ENCODE measurements at places on chromosomes 6 and 20.

DNA sequence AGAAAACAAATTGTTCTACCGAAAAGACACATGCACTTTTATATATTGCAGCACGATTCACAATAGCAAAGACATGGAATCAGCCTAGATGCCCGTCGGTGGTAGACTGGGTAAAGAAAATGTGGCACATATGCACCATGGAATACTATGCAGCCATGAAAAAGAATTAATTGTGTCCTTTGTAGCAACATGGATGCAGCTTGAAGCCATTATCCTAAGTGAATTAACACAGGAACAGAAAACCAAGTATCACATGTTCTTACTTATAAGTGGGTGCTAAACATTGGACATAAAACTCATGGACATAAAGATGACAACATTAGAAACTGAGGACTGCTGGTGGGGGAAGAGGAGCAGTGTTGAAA, 32.4 kb downstream of the RALGAPB start:
- DNase-seq: no peak

DNA sequence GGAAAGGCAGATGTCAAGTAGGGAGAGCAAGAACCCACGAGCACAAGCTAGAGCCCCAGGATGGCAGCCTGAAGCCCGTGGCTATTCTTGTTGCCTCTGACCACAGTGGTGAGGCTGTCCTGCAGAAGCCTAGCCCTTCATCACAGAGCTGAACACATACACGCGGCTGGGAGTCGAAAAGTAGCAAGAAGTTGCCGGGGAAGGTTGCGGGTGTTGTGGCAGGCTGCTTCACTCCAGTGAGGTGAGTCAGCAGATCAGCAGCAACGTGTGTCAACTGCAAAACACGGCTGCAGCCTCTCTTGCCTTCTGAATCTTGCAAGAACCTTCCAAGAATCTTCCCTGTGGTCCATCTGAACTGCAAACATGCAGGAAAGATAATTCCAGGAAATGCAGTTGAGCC, 10.6 kb upstream of the STX16 start:
- DNase-seq: no peak

GRCh38 chr6:146595972-146596731, 2.6 kb upstream of the ADGB start:
- DNase-seq: no peak

DNA sequence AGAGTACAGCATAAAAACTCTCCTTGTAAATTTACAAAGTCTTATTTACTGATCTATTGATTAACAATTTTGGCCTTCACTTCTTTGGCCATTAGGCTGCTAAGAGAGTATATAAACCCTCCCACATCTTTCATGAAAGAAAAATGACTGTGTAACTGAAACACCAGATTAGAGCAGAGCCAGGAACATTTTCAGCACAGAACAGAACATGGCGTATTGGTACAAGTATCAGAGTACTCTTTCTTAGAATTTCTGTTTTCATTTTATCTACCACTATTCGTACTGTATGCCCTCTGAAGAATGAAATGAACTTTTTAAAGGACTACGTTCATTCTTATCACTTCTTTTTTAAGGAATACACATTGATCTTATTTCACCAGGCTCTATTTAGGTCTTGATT, 550.2 kb downstream of the ADGRB3 start:
- DNase-seq: no peak

DNA sequence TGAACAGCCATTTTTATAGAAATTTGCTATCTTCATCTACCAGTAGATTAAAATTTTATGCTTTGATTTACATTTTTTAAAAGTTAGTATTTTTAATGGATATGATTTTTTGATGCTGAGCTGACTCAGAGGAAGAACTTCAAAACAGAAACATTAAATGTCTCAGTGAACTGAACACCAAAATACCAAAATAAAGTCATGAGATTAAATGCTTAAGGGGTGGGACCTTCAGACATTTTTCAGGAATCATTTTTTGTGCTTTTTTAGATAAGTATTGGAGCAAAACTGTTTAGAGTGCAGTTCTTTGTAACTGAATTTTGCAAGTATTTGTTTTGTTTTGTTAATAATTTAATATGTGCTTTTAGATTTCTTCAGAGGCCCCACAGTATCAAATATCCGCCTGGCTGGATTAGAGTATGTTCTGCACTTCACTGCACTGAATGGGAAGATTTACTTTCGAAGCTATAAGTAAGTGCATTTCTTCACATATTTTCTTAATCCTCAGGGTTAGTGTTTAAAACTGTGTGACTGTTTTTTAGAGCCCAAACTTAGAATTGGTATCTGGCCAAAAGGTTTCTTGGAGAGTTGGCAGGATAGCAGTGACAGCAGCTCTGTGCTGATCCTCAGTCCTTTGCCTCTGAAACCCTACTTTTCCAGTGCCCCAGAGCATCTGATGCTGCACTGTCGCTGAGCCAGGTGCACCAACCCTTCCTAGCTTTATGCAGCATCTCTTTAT, 33.7 kb downstream of the RPF2 start:
- DNase-seq: no peak

- DNase-seq: no peak
Measured at GRCh38 chr6:156021746-156022396, 566.2 kb upstream of the NOX3 start.

DNA sequence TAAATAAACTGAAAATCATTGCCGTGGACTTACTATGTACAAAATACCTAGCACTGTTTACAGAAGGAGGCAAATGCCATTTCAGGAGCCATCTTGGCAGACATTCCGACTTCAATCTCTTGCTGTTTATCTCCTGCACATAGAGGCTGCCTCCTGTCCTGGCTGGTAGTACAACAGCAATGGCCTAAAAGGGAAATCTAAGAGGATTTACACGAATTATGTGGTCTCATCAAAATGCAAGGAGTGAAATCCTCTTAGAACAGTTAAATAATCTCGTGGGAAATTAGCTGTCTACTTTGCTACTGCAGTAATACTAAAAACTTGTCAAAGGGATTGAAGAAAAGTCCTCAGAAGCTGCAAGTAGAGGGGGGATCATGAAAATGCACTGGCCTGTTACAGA, 82.2 kb upstream of the SLC2A12 start:
- DNase-seq: no peak

GRCh38 chr6:151247490-151247889, 7.7 kb downstream of the AKAP12 start:
- DNase-seq: no peak

GRCh38 chr6:100774681-100775080, 106.4 kb downstream of the ASCC3 start:
- no peak for DNase-seq

GRCh38 chr20:41185013-41185757, 47.8 kb downstream of the PLCG1 start:
- no peak for DNase-seq

- no peak for DNase-seq
Measured at GRCh38 chr6:80639181-80639629, 532.7 kb downstream of the BCKDHB start.

- DNase-seq: no peak
Measured at GRCh38 chr6:137552809-137553208, 58.6 kb upstream of the OLIG3 start.

- DNase-seq: no peak
Measured at GRCh38 chr20:25533920-25534700, 51.2 kb downstream of the NINL start.

DNA sequence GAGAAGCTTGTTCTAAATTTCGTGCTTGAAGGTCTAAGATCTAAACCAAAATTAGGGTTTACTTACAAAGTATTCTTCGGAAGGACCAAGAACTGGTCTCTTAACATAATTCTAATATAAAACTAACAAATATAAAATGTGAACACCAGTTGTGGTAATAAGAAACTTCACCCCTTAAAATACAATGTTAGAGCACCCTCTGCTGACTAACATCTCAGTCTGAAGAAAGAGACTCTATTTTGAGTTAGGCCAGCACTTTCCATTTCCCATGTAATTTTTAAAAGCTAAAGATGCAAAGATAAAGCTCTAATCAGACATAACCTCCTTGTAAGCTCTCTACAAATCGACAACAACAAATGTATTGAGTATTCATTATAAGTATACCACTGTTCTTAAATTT, 24.6 kb downstream of the ATG5 start:
- no peak for DNase-seq

DNA sequence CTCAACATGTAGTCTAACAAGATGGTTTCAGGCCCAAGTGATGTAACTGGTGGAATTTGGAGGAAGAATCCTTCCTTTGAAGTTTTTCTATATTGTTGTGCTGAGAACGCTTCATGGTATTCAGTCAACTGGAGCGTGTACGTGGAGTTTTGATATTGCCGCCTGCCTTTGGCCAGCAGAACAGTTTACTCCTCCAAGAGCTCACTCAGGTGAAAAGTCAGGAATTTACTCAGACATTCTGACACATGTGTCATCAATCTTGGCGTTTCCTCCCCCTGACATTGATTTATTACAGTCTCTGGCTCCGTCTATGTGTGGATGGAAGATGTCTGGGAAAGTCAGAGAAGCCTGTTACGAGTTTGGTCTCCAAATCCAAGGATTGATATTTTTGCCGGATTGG, 19.0 kb upstream of the TGM2 start:
- DNase-seq: no peak

DNA sequence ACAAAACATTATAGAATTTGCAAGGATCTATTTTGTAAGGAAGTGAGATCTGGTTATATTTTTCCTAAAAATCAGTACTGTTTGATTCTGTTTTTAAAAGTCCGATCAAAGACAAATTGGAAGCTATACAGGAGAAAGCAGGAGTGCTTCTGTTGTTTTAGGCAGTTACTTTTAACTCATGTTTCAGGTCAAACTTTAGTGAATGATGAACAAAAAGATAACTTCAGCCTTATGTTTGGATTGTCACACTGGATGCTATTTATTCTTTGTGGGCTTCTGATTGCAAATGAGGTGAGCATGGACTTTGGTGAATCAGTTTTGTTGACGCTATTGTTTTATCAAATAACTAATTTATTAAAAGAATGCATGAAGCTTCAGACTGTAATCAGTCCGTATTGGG, 228.7 kb upstream of the SLC35B3 start:
- no peak for DNase-seq

DNA sequence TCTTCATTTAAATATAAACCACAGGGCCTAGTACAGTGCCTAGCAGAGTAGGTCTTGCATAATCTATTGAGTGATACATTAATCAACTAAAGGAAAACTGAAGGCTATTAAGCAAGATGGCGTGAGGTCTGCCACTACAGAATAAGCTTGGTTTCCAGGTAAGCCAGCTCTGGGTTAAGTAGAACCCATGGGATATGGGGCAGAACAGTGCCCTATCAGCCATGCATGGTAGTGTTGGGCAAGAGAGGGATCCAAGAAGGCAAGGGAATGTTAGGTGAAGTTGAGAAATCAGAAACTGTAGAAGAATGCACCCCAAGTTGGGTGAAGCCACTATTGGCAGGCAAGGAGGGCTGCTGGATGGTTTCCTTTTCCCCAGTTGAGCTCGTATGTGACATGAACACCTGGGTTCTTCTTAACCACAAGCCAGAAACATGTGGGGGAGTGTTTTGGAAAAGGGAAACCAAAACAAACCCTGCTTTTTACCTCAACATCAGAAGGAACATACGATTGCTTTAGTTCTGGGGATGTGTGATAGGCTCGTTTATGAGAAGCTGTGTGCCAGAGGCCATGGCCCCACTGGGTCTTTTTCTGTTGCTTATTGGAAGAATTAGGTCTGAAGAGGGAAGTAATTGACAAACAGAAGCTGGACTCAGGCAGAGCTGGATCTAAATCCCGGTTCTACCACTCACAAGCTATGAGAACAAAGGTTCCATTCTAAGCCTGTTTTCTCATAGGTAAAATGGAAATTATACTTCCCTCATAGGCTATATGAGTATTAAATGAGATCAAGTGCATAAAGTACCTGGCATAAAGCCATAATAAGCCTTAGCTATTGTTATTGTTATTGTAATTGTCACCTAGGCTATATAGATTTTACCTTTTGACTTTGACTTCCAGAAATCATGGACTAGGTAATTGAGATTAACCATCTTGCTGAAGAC, 33.5 kb downstream of the NEDD9 start:
- DNase-seq: no peak

- no peak for DNase-seq
Measured at GRCh38 chr20:53149890-53150205, 177.7 kb downstream of the TSHZ2 start.

- no peak for DNase-seq
Measured at GRCh38 chr6:142518126-142518525, 216.3 kb downstream of the ADGRG6 start.

DNA sequence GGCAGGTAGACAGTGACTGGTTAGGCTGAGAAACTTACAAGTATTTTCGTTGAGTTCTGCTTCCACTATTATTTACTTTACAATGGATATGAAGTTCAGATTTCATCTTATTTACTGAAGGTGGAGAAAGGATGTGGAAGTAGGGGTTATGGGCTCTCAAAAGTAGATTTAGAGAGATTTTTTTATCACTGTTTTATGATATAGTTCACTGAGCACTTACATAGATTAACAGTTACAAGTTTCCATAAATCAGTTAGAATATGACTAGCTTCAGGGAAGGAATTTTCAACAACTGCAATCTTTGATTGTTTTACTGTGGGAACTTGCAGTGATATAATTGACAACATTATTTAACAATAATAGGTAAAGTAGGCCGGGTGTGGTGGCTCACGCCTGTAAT, 7.2 kb upstream of the TRMT11 start:
- DNase-seq: no peak

- no peak for DNase-seq
Measured at GRCh38 chr6:157036245-157036711, 259.1 kb downstream of the ARID1B start.

DNA sequence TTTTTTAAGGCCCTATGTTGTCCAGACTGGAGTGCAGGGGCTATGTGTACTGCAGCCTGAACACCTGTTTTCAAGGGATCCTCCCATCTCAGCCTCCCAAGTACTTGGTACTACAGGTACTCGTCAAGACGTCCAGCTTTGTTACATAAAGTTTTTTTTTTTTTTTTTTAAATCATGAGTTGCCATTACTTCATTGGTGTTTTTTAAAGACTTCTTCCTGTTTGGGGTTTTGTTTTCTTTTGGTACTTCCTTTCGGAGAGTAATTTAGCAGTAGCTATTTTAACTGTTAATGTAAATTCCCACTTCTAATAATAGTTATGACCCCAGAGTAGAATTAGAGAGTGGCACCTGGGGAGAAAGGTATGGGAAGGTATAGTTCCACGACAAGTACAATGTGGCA, 10.5 kb downstream of the ZNFX1 start:
- no peak for DNase-seq

DNA sequence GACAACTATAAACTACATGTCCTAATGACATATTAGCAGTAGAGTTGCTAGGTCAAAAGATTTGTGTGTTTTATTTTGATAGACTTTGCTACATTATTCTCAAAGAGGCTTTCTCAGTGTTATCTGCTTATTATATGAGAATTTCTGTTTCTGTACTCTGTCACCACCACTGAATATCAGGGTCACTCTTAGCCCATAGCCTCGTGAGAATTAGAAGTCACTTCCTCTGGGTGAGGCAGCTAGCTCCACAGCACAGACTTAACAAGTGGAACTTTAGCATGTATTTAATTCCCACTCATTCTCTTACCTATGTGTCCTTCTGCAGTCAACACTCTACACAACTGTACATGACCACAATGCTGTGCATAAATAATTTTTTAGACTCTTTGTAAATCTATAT, 6.7 kb downstream of the PHACTR2 start:
- DNase-seq: no peak

- DNase-seq: no peak
Measured at GRCh38 chr20:33163856-33164762, 3.9 kb upstream of the BPIFA2 start.

Measured in activated T-cell treated with anti-CD3 and anti-CD28 coated beads, Interleukin-2, amount 50 U/mL, for 1 hour (primary cell).